Stimulated activated CD4-positive, alpha-beta T cell treated with anti-CD3 and anti-CD28 coated beads, Interleukin-12 subunit alpha, Interleukin-12 subunit beta, amount 100 ng/mL, for 24 hours (primary cell): ENCODE measurements at places on chromosomes 7 and 10.

DNA sequence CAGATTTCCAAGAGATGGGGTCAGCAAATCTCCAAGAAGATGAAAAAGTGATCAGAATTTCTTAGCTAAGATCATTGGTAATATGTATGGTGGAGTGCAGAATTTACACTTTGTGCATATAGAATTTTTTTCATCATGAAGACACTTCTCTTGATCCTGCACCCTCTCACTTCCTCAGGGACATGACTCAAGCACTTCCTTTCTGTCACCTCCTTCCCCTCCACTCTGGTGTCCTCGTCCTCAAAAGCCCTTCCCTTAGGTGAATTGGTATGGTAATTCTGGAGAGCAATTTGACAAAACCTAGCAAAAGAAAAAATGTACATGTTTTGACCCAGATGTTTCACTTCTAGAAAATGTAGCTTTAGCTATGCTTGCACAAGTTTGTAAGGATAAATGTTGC, 18.1 kb downstream of the CALN1 start:
- DNase-seq: no peak

- no peak for DNase-seq
Observed at GRCh38 chr10:51251110-51251509, 176.8 kb downstream of the PRKG1 start.

DNA sequence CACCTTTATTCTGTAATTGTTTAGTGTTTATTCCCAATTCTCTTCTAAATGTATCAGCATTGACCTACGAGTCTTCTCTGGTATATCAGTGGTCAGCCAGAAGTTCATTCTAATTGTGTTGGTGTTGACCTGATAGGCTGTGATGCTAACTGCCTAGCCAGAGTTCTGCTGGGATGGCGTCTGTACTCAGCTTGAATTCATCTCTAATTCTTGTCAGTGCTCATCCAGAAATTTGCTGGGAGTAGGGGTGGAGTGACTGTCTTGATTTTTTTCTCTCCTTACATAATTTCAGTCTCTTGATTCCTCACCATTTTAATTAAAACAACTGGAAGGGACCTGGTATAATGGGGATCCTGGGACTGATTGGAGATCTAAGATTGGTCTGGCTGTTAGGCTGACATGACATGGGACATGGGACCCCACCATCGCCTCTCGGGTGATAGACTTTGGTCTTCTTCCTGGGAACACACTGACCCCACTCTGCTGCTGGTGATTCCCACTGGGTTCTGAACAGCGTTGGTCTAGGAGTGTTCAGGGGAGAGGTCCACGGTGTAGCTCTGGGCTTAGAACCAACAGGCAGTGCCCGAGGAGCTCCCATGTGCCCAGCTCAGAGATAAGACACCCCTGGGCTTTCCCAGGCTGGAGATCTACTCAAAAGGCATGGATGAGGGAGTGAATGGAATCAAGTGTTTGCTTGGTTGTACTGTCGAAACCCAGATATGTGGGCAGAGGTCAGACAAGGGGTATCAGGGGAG, 3.8 kb downstream of the NEURL1 start:
- no peak for DNase-seq

- DNase-seq: no peak
Observed at GRCh38 chr10:46037107-46037825, 6.8 kb upstream of the NCOA4 start.

GRCh38 chr10:71564194-71564820, 155.3 kb downstream of the C10orf105 start:
- DNase-seq: no peak

DNA sequence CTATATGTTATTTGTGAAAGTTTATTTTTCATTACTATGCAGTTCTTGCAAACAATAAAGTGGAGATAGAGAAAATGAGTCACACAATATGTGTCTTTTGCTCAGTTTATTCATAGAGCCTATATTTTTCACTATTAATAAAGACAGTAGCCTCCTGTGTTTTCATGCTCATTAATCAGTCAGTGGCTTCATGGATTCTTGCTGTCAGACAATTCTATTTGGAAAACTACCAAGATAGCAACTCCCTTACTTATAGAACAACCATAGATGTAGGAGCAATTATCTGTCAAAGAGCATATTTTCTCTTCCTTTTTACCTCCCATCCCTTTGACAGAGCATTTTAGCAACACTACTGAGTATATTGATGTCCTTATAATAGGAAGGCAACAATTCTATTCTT, 132.7 kb upstream of the CALCR start:
- no peak for DNase-seq

GRCh38 chr10:96013956-96014355, 29.4 kb upstream of the CCNJ start:
- no peak for DNase-seq

DNA sequence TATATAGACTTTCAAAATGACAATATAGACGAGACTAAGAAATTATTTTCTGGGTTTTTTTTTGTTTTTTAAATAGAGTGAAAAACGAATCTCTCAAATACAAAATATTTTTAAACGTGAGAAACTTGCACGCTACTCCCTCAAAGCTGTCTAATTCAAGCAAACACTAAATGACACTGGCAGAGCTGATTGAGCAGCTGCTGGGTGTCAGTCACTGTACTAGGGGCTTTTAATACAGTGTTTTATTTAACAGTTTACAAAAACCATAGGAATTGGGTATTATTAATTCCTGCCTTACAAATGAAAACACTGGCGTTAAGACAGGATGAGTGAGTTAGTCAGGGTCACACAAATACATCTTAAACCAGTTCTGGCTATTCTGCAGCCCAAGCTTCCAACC, 1209.6 kb upstream of the C7orf33 start:
- no peak for DNase-seq

- DNase-seq: no peak
Observed at GRCh38 chr10:113965077-113965476, 78.6 kb upstream of the ADRB1 start.

DNA sequence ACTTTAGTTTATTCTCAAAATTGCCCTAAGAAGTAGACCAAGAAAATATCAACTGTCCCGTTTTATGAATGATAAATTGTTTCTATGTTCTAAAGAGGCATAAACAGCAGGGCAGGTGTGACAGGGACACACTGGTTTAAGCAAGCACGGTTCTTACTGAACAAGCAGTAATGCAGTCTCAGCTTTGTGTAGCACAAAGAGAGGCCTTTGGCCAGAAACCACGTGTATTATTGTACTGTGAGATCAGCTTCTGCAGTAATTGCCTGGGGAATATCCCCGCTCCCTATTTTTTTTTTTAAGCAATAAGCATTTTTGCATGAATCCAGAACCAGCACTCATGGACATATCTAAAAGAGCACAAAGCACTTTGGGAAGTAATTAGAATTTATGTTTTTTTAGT, 255.4 kb downstream of the WDR11 start:
- DNase-seq: no peak

GRCh38 chr10:51918440-51918839, 219.0 kb upstream of the CSTF2T start:
- no peak for DNase-seq

DNA sequence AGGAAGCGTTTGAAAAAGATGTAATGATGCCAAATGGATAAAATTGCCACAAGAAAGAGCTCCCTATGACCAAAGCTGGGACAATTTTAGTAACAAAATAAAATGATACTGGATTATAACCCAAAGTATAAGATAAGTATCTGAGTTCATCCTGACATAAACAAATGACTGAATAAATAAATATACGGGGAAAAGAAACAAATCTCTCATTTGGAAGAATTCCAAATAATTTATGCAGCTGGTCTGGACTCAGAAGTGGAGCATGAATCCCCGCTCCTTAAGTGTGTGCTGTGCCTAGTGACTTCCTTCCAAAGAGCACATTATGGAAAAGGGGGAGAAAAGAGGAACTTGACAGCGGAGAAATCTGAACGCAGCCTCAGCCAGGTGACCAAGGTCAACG, 186.2 kb downstream of the RAMP3 start:
- DNase-seq: no peak

DNA sequence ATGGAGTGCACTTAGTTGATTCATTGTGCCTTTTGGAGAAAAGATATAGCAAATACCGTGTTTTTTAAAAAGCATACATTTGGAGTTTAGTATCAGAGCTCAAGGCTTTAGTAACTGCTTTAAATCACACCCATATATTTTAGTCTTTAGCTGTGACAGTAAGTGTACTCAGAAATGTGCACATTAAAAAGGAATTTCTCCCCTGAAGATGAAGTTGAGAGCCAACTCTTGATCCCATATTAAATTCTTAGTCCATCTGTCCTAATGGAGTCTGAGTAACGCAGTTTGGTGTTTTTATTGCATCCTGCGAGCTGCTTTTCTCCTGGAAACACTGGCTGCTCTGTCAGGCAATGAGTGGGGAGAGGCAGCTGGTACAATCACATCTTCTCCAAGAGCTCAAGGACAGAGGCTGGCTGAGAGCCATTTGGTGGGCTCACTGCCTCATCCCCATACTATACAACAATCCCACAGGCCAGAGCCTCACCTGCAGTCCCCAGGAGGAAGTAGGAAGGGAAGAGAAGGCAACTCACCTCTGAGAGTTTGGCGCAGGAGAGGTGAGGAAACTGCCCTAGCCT, 473.6 kb upstream of the C7orf33 start:
- DNase-seq: no peak

GRCh38 chr10:9111976-9112375, 1057.5 kb downstream of the GATA3 start:
- DNase-seq: no peak
